ENCODE measurements at places on chromosomes 7 and 10.

DNA sequence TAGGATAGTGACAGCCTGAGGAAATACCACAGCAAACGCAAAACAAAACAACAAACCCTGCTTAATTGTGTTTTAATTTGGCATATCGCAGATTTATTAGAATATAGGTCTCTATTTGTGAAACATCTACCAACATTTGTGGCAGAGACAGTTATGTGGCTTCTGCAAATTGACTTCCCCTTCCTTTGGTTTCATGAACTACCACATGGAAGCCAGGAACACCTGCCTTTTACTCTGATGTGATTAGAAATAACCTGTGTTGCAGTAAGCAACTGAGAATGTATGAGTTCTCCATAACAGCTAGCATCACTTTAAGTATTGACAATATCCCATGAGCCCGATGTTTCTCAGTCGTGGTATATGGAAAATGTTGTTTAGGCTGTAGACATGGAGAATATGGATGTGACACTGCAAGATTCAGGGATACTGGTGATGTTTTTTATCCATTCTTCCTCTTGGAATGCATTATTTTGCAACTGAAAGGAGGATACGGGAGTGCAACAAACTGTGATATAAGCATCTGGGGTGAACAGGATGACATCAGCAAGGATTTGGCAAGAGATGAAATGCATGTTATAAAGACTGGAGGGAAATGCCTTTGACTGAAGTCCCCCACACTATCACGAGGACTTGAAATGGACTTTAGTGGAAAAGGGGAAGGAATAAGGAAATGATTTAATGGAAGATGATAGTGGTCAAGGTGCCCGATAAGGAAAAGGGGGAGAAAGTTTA lies 95.9 kb downstream of the CUBN start:
- DNase-seq = no peak

DNA sequence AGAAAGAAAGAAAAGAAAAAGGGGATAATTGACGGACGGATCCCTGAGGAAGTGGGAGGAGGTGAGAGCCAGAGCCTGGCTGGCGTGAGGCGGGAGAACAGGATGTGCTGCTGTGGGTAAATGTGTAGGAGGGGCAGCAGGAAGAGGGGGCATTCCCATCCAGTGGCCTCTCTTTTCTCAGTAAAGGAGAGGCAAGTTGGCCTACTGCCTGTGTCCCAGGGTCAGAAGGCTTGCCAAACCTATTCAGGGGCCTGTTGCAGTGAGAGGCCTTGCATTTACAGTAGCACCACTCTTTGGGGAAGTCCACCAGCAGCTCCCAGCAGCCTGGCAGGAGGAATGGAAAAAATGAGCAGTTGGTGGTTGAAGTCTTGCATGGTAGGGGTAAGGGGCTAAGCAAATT lies 26.6 kb upstream of the ASCC1 start:
- no peak for DNase-seq

GRCh38 chr7:155685791-155686160 lies 41.3 kb downstream of the RBM33 start:
- no peak for DNase-seq

DNA sequence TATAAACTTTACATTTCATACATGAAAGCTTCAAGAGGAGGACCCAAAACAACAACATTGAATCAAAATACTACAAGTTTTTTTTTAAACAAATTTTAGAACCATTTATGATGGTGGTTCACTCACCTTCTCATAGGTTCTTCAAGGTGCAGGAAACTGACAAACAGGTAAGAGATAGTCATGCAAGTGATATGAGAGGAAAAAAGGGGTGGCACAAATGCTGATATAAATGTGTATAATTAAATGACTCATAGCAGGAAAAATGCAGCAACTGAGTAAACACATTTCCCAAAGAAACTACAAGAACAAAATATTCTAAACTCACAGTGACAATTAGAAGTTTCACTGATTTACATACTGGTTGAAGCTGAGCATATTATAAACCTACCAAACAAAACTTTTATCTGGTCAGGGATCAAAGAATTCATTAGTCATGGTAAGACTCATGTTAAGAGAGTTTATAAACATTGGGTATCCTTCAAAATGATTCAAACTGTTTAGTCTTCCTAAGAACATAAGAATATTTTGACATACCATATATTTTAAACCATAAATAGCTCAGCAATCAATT lies 14.1 kb downstream of the ZWINT start:
- no peak for DNase-seq

- DNase-seq = no peak
These were observed 162.9 kb downstream of the GRK5 start for GRCh38 chr10:119370111-119370741.

DNA sequence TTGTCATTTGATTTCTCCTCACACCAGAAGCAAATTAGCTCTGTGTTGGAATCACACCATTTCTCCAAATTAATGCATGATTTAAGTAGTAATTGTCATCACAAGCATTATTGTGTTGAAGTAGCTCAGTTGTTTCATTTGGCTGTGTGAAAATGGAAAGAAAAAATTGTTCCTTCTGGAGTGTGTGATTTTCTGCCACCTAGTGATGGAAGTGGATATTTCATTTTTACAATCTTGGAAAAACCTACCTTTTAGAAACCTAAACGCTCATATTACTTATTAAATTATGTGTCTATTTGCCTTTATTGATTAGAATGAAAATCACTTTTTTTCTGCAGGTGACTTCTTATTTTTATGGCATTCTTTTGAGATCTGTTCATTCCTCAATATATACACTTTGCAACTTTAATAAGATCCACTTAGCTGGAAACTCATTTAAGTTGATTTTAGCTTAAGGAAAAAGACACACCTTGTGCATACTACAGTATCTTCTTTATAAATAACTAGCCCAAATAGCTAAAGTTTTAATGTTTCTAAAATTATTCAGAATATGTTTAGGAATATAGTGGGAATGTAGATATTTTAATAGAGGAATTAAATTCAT lies 50.0 kb downstream of the SRI start:
- no peak for DNase-seq

DNA sequence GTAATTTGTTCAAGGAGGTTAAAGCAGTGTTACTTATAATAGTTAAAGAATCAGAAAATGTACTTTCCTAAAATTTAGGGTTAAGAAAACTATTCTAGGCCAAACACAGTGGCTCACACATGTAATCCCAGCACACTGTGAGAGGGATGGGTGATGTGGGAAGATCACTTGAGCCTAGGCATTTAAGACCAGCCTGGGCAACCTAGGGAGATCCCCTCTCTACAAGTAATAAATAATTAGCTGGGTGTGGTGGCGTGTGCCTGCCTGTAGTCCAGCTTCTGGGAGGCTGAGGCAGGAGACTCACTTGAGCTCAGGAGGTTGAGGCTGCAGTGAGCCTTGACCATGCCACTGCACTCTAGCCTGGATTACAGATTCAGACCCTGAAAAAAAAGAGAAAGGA lies 3.6 kb upstream of the STEAP2 start:
- no peak for DNase-seq

- no peak for DNase-seq
These were observed 38.2 kb upstream of the JAKMIP3 start for GRCh38 chr10:132027423-132027983.

DNA sequence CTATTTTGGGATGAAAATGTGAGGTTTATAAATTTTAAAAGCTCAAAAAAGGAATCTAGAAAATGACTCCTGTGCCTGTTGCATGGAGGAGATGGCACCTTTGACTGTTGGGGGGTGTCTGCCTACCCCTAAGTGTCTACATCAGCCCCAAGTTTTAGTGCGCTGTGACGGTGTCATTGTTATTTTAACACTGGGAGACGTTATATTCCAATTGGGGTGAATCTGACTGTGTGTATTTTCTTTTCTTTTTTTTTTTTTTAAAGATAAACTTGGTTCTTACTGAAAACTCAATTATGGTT lies 517 bp downstream of the SRGN start:
- no peak for DNase-seq

GRCh38 chr7:49670991-49671390 lies 102.4 kb upstream of the VWC2 start:
- DNase-seq = no peak

GRCh38 chr7:16838386-16838785 lies 33.6 kb upstream of the AGR2 start:
- DNase-seq = no peak

GRCh38 chr7:132783824-132784223 lies 207.6 kb upstream of the PLXNA4 start:
- no peak for DNase-seq

- DNase-seq = no peak
These were observed 67.5 kb downstream of the MKI67 start for GRCh38 chr10:128058750-128059134.

- DNase-seq = no peak
These were observed at the start of gene LDB3 for GRCh38 chr10:86668297-86669165. Gene LDB3 (plus strand): TSS chr10:86668511. CDS start chr10:86668692, 181 bp downstream.

GRCh38 chr10:117462816-117463544 lies 79.6 kb upstream of the EMX2 start:
- DNase-seq = no peak

DNA sequence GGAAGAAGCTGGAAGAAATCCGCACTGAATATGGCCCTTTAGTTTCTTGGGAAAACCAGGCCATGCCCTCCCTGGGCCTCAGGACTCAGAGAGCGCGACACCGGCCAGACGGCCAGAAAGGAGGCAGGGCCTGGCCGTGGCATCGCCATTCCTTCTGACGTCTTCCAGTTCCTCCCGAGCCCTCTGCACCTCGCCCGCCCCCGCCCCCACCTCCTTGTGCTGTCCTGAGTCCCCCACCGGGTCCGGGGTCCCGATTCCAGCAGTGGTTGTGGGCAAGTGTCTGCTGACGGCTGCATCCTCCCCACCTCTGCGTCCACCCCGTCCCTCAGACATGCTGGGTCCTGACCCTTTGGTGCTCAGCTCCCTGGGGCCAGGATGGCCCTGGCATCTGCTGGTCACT lies 312.1 kb upstream of the SHH start:
- no peak for DNase-seq

GRCh38 chr7:92674379-92674778 lies 84.2 kb upstream of the FAM133B start:
- DNase-seq = no peak

DNA sequence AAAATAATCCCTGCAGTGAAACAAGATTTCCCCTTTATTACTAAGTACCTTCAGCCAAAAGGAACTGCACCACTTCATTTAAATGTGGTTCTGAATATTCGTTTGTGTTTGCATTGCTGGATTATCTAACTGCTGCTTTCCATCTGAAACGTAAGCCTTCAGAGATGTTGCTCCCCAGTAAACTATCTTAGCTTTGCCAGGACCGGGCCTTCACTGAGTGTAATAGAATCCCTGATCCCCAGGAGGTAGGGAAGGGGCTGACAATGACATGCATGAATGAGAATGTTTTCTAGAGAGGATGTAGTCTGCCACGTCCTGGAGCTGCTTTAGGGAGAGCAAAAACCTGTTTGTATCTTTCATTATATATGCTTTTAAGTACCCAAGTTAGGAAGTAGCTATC lies 19.5 kb upstream of the INSYN2A start:
- DNase-seq = no peak

DNA sequence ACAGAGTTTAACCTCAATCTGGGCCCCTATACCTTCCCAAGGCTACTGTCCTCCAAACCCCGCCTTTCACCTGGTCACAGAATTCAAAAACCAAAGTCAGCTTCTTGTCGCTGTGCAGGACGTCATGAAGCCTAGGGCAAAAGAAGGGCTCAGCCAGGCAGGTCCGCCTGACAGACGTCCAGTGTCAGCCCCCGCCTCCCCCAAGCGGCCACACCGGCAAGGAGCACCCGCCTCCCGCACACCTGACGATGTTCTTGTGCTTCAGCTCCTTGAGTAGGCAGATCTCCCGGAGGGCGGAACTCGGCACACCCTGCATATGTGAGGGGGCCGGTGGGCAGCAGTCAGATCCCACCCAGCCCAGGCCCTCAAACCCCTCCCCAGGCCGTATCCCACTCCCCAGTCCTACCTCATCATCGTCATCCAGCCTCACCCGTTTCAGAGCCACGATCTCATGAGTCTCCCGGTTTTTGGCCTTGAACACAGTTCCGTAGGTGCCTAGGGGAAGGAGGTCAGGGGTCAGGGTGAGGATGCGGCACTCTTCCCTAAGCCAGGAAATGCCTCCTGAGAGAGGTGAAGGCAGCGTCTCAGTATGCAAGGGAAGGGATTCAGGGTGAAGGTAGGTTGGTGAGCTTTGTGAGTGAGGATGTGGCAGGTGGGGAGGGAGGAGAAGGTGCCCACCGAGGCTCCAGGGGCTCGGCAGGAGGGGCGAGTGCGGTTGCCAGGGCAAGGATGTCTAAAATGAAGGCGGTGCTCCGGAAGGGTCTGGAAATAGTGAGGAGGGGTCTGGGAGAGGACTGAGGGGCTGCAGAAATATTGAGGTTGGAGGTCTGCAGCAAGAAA lies 811 bp downstream of the CDK5 start:
- no peak for DNase-seq

- no peak for DNase-seq
These were observed 29.6 kb upstream of the CUX1 start for GRCh38 chr7:101787864-101788263.

- no peak for DNase-seq
These were observed 9.5 kb upstream of the NPFFR1 start for GRCh38 chr10:70293169-70293843.

DNA sequence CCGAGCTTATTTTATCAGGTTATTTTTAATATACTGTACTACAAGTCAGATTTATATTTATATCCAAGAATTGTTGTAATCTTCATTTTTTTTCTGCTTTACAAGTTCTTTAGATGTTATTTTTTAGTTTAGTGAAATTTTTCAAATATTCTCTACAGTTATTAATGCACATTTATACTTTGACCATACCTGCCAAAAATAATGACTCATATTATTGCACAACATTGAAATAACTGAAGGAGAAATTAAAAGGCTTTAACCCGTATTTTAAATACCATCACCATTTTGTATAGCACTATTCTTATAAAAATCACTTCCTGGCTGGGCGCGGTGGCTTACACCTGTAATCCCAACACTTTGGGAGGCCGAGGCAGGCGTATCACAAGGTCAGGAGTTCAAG lies 278.5 kb downstream of the BICC1 start:
- no peak for DNase-seq

DNA sequence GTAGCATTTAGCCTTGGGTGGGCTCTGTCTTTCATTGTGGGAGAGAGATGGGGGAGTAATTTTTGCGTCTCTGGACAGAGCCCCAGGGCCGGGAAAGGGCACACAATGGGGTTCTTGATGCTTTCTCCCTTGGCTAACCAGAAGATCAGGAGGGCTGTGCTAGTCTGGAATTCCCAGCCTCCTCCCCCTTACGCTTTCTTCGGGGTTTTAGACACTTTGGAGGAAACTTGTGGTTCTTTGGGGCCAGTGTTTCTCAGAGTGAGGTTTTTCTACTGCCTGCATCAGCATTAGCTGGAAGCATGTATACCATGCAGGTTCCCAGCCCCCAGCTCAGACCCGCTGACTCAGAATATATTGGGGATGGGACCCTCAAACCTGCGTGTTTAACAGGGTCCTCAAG lies 7.0 kb downstream of the NEURL1 start:
- no peak for DNase-seq

Measured in stimulated activated CD4-positive, alpha-beta T cell treated with anti-CD3 and anti-CD28 coated beads, TNF-alpha, amount 100 ng/mL, for 1 hour (primary cell).